Kidney (tissue), 22 donors: ENCODE measurements at places on chromosomes 4 and X. TPM values are rescaled to one million over a fixed set of nuclear protein-coding genes. Genes with fewer than 3 reads are reported as not detected.

The TAF7L gene
- polyA plus RNA-seq, result 0.30 TPM

The ZDHHC9 gene
- 24.5 TPM for polyA plus RNA-seq

The SASH3 gene
- 1.9 TPM for polyA plus RNA-seq

The SLC49A3 gene
- polyA plus RNA-seq, result 12.6 TPM

The ASMT gene
- not detected for polyA plus RNA-seq

The ADGRA3 gene
- polyA plus RNA-seq, result 8.2 TPM

The SORBS2 gene
- 26.0 TPM for polyA plus RNA-seq

The MAGEA6 gene
- not detected for polyA plus RNA-seq

The DCK gene
- 5.5 TPM for polyA plus RNA-seq

The MAGEA10 gene
- polyA plus RNA-seq, result not detected

The OPRPN gene
- not detected for polyA plus RNA-seq

- peak; percentile 21 for DNase-seq
These were observed 146.7 kb downstream of the PJA1 start for GRCh38 chrX:69018416-69019072.

- DNase-seq, result no peak
These were observed 10.2 kb downstream of the TIGD2 start for GRCh38 chr4:89121387-89122068.

DNA sequence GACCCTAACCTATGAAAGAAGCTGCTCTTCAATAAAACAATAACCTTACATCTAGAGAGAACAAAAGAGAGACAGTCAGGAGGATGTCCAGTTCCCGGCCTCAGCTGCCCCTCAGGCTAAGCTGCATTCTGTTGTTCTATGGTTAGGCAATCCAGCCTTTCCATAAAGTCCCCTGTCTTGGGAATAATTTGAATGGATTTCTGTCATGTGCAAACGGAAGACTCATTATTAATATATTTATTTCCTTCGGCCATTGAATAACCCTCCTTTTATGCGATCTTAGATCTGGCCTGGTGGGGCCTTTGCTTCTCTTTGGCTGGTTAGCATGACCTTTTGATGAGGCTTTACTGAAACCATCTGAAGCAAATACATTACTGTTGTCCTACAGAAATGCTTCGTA is 80.1 kb downstream of the ANKRD50 start:
- no peak for DNase-seq

DNA sequence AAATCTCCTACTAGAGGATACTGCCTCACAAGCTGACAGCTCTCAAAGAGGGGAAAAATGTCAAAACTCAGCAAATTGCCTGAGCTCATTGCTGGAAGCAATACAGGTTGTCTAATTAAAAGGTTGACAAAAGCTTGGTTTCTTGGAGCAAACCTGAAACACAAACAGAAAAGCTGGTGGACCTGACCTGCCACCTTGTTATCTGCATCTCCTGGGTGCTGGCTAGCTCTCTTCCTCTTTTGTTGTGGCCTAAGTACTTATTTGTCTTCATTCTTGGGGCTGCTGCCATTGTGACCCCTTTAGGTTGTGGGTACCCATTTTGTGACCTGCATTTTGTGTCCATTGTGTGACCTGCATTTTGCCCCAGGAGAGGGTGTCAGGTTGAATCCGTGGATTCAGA is 184.5 kb downstream of the KIT start:
- no peak for DNase-seq

GRCh38 chr4:113756005-113756410 is 5.5 kb downstream of the CAMK2D start:
- peak; percentile 13 for DNase-seq

DNA sequence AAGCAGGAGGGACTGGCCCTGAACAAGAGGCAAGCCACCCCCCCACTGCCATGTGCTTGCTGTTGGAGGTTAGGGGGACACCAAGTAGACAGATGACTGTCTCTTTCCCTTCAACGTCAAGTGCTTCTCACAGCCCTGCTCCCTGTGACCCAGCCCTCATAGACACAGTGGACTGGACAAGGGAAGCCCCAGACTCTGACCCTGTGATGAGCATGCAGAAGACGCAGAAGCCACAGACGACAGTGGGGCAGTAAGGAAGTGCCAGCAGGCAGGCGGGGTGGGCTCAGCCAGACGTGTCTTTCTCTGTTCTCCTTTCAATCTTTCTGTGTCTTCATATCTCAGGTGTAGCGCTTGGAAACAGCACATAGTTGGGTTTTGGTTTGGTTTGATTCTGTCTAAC is 2.4 kb upstream of the L1CAM start:
- DNase-seq, result no peak

GRCh38 chrX:14027036-14027435 is 2.7 kb downstream of the GEMIN8 start:
- no peak for DNase-seq

DNA sequence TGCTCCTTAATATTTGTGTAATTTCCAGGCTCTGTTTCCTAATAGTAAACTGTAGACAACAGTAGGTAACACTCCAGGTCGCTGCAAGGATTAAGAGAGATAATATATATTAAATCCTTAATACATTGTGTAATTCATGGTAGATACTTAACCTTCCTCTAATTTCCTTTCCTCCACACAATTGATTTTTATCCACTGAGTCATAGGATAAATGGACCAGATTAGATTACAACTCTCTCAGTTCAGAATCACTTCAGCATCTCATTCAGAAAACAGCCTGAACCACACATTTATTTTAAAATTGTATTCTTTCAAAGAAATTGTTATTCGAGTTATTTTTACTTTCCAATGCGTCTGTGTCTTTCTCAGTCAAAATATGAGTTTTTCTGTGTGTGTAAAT is 17.1 kb downstream of the GK2 start:
- no peak for DNase-seq

DNA sequence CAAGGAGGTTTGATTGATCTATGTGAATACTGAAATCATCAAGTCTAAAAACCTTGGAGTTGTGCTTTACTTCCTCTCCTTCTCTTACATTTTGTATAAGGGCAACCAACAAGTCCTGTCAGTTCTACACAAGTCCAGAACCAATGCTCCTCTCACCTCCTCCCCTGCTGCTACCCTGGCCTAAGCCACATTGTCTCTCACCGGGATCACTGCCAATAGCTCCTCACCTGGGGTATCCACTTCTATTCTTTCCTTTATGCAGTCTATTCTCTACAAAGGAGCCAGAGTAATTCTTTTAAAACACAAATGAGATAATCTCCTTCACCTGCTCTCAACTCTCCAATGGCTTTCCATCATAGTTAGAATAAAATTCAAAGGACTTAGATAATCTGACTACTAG is 13.3 kb upstream of the ARHGEF6 start:
- DNase-seq, result no peak

GRCh38 chr4:123397144-123398065 is 810 bp downstream of the SPRY1 start:
- DNase-seq, result peak; percentile 85

DNA sequence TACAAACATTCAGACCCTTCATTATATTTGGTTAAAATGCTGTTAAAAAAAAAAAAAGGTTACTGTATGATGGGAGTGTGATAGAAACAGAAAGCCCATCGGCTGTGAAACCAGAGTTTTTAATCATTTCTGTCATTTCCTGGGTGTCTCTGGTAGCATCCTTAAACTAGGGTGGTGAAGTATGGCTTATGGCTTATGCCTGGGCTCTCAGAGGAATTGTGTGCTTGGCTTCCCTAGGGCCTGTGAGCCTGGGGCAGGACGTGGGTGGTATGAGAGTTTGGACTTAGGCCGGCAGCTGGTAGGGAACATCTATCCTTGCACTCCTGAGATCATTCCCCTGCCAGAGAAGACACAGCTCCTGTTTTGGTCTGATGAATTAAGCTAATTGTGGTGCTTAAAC is 52.2 kb downstream of the DCUN1D4 start:
- DNase-seq, result no peak

- no peak for DNase-seq
These were observed 22.0 kb downstream of the ARHGAP24 start for GRCh38 chr4:85496933-85497332.

- no peak for DNase-seq
These were observed 71.6 kb upstream of the NFKB1 start for GRCh38 chr4:102429553-102429952.

GRCh38 chr4:78361621-78362120 is 189.9 kb upstream of the ANXA3 start:
- no peak for DNase-seq

DNA sequence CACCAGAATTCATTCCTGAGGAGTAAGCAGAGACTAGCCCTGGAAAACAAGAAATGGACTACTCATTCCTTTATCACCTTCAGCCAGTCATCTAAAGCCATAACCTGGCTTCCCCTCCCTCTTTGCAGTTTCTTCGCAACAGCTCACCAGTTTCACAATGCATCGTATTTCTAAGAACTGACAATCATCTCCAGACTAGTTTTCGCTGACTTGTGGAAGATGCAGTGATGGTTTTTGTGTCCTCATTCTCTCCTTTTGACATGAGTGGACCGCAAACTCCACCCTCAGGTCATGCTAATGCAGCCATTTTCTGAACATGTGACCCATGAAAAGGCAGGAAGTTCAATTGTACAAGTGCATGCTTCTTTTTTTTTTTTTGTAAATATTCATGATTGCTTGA is 1203.5 kb downstream of the PCDH7 start:
- no peak for DNase-seq

DNA sequence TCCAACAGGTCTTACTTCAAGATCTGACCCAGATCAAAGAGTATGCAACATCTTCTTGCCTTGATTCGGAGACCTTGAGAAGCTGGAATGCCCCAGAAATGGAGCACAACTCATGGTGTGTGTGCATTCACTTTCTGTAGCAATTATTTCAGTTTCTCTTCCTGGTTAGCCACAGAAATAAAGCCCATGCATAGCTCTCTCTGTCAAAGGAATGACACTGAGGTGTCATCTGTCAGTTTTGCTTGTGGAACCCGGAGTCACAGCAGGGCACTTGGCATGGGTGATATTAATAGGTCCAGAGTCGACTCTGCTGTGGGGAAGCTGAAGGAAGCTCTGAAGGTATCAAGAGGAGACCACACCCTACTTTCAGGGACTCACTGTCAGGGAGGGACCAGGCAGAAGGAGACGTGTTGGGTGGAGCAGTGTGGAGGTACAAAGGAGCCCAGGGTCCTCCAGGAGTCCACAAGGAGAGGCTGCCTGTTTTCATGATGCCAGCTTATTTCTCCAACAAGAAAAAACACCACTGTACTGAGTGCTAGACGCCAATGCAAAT is 10.7 kb downstream of the CLNK start:
- no peak for DNase-seq

DNA sequence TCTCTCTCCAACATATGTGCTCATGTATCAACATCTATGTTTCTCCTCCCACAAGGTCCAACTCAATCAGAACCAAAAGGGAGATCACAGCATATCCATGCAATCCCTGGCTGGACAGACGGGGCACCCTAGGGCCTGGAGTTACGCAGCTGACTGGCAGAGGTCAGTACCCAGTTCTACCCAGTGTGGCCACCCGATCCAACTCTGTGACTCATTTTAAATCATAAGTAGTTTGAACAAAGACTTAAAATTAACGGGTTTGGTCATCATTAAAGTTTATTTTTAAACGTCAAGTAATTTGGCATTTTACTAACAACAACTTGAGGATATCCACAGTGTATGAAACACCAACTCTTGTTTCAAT is 59.5 kb downstream of the APBB2 start:
- no peak for DNase-seq

GRCh38 chrX:135421537-135421931 is 210 bp upstream of the SMIM10L2A start:
- DNase-seq, result peak; percentile 92

DNA sequence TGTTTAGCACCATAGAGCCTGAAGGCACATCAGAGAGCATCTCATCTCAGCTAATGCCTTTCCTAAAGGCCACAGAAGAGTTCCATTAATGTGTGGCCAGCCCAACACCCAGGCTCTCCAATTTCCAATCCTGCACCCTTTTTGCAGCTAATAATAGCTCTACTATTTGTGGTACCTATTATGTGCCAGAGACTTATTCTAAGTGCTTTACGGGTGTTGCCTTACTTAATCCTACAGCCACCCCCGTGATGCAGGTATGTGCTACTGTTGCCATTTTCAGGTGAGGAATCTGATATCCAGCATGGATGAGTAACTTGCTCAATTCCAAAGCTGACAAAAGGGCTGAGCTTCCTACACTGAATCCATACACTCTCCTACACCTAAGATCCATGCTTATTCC is 217.6 kb upstream of the GALNT7 start:
- DNase-seq, result no peak

DNA sequence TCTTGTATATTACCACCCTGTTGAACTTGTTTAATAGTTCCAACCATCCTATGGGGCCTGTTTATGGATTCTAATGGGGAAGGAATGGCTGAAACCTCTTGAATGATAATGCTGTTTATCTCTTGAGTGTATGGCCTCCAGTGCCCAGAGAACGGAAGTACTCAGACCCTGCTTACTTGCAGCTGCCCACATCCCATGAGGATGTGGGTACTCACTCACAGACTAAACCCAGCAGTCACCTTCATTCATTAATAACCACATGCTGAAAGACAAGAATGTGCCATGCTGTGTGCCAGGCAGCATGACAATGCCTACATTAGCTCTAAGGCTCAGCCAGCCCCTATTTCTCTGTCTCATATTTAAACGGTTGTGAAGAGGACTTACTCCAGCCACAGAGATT is 5.9 kb upstream of the ARMCX5 start:
- no peak for DNase-seq

- DNase-seq, result no peak
These were observed 1214.8 kb downstream of the STIM2 start for GRCh38 chr4:28075401-28075956.
